Stimulated activated CD8-positive, alpha-beta memory T cell treated with anti-CD3 and anti-CD28 coated beads, Interleukin-15, amount 100 ng/mL, for 4 hours (primary cell): ENCODE measurements at places on chromosomes 12 and 14.

- no peak for DNase-seq
These were observed 2.0 kb upstream of the MYH6 start for GRCh38 chr14:23409966-23410635.

DNA sequence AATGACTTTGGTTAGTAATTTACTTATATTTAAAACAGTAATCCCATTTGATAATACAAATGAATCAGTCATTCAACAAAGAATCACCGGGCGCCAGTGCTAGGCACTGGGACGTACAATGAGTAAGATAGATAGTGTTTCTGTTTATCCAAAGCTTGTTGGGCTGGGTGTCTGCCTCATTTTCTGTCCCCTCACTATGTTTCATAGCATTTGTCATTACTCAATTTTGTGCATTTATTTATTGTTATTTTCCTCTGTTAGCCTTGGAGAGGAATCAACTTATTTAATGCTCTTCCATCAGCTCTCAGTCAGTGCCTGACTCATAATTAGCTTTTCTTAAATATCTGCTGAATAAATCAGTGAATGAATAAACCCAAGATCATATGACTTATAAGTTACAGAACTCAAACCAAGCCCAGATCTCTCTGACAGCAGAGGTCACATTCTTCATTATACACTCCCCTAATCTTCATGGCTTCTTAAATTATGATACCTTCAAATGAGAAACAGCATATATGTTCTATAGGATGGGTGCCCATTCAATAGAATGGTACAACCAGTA lies 86.2 kb downstream of the TSPAN8 start:
- DNase-seq, result no peak

GRCh38 chr12:106580671-106581508 lies 1.9 kb upstream of the RFX4 start:
- no peak for DNase-seq

DNA sequence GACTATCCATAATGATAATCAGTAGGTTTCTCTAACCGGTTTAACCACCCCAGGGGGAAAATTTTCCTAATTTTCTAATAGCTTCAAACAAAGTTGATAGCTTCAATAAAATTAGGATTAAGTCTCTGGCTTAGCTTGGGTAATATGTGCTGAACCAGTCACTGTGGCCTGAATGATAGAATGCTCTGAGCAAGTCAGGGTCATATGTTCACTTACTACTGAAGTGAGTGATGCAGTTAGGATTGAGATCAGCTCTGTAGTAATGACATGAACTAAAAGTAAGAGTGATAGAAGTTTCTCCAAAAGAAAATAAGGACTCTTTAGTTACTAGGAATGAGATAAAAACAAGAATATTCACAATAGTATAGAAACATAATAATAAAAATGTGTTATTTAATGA lies 32.6 kb downstream of the ETNK1 start:
- no peak for DNase-seq

- no peak for DNase-seq
These were observed 24.4 kb downstream of the AK7 start for GRCh38 chr14:96416292-96416691.

DNA sequence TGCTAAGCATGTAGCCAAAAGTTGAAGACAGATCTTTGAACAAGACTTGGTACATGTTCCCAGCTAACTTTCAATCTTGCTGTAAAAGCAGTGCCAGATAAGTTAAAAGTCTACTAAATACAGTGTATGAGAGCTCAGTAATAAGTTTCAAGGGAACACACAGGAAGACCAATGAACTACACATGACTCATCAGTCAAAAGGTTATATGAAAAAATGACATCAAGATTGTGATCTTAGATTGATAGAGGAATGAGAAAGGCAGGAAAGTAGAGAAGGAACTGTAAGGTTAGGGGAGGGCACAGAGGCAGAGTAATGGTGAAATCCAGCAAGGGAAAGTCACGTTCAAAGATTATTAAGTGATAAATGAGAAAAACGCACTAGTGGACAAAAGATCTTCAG lies 249.9 kb upstream of the FLRT2 start:
- no peak for DNase-seq

DNA sequence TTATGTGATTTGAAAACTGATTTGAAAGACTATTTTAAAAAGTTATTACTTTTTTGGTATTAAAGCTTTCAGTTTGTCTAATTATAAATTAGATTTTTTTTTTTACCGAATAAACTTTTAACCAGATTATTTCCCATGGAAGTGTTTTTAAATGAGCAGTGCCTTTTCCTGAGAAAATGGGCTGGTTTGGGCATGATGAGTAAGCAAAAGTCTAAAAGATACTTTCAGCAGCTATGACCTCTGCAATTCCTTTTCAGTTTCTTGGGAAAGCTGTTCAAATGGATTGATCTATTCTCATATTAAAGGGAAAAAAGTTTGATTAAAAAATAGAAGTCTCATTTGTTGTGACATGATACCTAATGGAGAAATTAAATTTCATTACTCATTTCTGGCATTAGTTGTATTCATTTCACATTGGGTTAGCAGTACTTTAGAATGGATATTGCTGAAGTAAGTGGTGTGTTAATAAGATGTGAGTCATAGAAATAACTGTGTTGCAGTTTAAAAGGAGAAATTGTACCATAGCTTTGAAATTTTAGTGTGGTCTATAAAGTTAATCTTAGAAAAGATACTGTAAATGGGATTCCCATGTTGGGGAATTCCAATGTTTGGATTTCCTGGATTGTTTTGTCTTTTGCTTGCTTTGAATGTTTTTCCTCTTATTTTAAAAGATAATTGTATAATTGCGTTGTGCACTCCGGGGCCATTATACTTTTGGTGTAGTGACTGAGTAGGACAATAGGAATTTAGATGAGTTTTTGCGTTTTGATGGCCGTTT lies 21.0 kb downstream of the KTN1 start:
- DNase-seq, result no peak

DNA sequence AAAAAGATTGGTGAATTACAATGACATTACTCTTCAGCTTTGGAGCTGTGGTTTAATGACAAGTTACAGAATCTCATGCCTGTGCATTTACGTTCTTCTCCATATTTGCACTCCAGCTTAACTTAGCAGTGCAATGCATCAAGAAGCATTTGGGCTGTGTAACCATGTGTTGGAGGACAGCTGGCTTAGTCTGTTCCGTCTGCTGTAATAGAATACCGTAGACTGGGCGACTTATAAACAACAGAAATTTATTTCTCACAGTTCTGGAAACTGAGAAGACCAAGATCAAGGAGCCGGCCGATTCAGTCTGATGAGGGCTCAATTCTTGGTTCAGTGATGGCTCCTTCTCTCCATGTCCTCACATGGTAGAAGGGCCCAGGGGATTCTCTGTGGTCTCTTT lies 943.5 kb downstream of the BCL11B start:
- no peak for DNase-seq

DNA sequence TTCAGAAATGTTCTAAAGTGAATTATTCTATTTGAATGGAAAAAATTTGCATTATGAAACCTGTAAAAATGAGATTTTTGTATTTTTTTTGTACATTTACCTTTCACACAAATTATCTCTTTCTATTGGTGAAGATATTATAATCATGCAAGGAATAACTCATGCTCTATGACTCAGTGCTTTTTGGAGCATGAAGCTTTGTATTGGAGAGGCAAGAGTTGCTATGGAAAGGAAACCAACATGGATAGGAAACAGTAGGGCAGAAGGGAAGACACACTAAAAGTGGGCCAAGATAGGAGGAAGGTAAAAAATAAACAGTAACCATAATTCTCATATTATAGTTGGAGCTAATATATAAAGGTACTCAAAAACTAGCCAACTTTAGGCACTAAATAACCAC lies 79.0 kb downstream of the PLCZ1 start:
- DNase-seq, result no peak
